ENCODE measurements at places on chromosomes 16 and 17.

- no peak for DNase-seq
Observed at GRCh38 chr17:29162082-29162908, 17.9 kb downstream of the MYO18A start.

- no peak for DNase-seq
Observed at GRCh38 chr17:4318596-4318995, 47.9 kb downstream of the UBE2G1 start.

- DNase-seq = no peak
Observed at GRCh38 chr17:47882247-47882646, 13.8 kb upstream of the SP2 start.

- no peak for DNase-seq
Observed at GRCh38 chr17:43690624-43691316, 29.0 kb upstream of the MEOX1 start.

- DNase-seq = no peak
Observed at GRCh38 chr16:61215605-61216004, 820.6 kb downstream of the CDH8 start.

DNA sequence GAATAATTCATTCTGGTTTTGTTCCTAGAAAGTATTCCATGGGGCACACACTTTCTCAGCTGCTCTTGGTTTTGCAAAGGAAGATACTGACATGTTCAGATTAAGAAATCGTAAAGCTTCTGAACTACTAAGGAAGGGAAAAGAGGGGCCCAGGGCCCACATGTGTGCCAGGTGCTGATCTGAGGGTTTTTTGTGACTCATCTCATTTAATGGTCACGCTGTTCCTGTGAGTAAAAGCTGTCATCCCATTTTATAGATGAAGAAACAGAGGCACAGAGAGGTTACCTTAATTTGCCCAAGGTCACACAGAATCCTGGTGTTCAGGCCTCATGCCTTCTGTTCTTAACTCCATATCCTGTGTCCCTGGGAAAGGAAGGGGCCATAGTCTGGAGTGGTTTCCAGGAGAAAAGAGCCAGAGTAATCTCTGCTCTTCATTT, 113.2 kb downstream of the MSI2 start:
- DNase-seq = no peak

GRCh38 chr17:15744885-15745284, 12.8 kb downstream of the TBC1D26 start:
- no peak for DNase-seq

- DNase-seq = no peak
Observed at GRCh38 chr16:50178491-50178941, 25.4 kb downstream of the TENT4B start.
